ENCODE measurements at places on chromosomes 12 and 14.

DNA sequence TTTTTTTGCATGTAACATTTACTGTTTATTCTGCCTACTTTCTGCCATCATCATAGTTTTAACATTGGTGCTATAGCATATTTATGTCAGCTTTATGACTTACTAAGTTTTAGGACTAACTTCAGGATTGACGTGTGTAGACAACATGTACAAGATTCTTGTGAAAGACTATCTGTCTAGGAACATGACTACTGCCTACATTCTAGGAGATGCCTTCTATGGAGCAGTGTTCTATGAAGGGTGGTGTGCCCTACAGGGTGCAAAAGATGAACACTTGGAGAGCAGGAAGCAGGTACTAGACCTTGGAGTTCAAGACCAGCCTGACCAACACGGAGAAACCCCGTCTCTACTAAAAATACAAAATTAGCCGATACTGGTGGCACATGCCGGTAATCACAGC is 118.6 kb downstream of the FGD4 start:
- no peak for DNase-seq

- DNase-seq: no peak
Measured at GRCh38 chr12:120140603-120141002, 24.1 kb upstream of the RAB35 start.

- DNase-seq: no peak
Measured at GRCh38 chr12:57046947-57047890, 2.7 kb downstream of the MYO1A start.

DNA sequence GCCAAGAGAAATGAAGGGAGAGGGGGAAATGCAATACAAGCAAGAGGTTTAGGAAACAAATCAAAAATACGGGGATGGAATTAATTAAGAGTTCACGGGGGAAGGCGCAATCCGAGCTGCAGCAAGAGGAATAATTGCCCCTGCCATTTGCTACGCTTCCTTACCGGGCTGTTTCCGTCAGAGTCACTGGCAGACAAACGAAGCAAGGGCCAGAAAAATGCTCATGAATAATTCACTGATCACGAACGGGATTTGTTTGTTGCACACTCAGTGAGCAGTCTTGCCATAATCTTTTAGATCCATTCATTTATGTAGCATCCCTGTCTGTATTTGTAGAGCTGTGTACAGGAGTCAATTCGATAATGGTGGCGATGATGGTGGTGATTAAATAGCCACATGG is 39.0 kb downstream of the PLXNC1 start:
- no peak for DNase-seq

DNA sequence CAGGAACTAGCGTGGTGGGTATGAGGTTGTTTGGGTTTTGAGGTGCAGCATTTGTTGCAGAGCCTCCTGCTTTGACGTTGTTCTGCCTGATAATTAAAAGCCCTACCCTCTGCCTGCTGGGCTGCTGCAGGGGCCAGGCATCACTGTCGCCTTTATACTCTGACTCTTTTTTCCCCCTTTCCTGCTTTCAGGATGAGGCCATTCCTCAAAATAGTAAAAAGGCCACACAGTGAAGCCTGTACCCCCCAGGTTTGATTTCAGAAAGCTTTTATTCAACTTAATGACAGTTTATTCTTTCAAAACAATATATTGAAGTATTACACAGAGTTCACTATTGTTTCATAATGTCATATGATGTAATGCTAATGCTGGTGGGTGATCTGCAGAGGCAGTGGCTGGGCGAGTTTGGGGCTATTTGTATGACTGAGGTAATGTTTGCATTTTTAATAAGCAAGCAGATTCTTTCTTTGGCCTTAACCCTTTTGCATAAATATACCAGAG is 9.1 kb downstream of the BORCS5 start:
- no peak for DNase-seq

GRCh38 chr12:538731-539539 is 79.2 kb downstream of the B4GALNT3 start:
- no peak for DNase-seq

DNA sequence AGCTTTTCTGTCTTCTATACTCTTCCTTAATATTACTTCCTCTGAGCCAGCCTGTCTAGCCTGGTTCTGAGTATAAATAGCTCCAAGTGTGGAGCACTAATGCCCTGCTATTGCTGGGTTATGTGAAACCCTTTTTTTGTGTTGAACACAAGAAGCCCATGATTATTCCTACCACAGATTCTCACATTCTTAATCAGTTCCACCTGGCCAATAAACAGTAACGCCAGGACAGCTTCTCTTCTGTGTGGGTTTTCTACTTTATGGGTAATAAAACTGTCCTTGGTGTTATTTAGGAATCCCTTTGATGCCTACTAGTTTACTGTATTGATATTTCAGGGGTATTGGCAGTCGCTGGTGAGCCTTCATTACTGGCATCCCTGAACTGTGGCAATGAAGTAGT is 48.9 kb upstream of the LRIG3 start:
- DNase-seq: no peak

GRCh38 chr12:3033539-3033867 is 43.7 kb upstream of the TSPAN9 start:
- DNase-seq: no peak

GRCh38 chr12:121849665-121850064 is 9.0 kb downstream of the HPD start:
- no peak for DNase-seq

DNA sequence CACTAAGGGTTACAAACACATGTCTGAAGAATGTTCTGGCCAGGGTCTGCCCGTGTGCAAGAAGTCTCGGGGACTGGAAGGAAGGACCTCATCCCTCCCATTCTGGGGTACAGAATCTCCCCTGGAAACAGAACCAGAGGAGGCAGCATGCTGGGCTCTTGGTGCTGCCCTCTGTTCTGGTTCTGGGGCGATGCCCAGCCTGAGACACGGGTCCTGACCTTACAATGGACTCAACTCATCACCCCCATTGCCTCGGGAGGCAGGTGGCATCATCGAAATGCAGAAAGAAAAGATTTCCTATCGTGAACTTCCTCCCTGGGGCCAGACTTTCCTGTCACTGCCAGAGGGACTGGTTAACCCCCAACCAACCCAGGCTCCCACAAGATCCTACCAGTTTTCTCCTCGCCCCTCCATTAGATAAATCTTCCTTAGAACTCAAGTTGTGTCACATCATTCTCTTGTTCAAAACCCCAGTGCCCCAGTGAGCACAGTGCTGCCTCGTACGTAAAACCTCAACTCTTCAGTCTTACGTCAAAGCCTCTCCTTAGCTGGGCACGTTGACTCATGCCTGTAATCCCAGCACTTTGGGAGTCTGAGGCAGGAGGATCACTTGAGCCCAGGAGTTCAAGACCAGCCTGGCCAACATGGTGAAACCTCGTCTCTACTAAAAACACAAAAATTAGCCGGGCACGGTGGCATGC is 52.1 kb downstream of the PSMA6 start:
- DNase-seq: no peak

DNA sequence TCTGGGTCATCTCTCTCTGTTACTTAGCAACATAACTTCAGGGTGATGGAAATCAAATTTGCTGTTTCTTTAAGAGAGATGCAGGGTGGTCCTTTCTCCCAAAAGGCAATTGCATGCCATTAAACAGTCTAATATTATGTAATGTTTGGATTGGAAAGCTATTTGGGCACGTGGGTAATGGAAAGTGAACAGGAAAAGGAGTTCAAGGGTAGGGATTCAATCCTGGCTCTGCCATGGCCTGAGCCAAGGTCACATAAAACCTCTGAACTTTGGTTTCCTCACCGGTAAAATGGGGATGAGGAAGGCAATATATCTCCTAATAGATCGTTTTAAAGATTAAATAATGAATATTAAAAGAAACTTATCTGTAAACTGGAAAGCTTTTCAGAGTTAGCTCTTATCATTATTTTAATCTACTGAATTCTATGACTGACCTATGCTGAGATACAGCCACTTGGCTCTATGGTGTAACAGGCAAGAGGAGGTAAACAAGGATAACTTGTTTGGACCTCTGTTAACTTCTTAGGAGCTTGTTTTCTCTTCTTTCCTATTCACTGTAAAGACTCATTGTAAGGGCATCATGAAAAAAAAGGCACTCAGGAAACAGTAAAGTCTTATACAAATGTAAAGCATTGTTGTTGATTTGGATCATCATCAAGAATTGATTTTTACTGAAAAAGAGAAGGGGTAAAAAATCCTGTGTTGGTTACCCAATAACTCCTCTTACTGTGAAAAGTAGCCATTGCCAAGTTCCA is 55.7 kb upstream of the OVCH1 start:
- DNase-seq: no peak

DNA sequence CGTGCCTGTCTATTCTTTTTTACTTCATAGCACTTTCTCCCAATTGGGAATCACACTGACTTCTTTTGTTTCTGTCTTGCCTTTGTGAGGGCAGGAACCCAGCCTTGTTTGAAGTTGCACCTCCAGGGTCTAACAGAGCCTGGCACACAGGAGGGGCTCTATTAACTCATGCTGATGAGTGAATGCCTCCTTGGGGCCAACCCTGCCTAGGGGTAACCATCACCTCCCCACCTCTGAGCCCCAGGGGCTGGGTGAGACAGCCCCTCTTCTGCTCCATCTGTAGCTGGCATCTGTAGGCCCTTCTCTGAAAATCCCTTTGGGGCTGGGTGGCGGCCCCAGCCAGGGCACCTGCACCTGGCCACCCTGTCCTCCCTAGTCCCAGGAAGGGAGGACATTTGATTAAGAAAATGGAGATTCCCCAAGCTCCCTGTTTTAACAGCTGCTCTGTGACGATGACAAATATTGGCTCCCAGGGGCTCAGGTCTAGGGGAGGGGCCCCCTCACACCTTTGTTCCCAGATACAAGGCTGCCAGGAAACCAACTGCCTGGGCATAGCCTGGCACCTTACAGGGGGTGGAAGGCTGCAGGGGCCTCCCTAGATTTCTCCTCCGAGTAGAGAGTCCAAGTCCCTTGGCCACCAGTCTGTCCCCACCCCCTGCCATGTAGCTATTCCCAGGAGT is 11.8 kb downstream of the TAMALIN start:
- peak; percentile 35 for DNase-seq

DNA sequence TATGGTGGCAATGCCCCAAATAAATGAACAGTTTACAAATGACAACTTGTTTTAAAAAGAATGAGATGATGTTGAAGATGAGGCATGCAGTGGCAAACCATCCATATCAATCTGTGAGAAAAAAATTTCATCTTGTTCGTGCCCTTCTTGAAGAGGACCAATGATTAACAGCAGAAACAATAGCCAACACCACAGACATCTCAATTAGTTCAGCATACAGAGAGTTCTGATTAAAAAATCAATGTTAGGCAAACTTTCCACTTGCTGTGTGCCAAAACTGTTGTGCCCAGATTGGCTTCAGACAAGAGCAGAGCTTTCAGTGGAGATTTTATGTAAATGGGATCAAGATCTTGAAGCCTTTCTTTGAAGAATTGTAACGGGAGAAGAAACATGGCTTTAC is 329.9 kb downstream of the BMP4 start:
- DNase-seq: no peak

DNA sequence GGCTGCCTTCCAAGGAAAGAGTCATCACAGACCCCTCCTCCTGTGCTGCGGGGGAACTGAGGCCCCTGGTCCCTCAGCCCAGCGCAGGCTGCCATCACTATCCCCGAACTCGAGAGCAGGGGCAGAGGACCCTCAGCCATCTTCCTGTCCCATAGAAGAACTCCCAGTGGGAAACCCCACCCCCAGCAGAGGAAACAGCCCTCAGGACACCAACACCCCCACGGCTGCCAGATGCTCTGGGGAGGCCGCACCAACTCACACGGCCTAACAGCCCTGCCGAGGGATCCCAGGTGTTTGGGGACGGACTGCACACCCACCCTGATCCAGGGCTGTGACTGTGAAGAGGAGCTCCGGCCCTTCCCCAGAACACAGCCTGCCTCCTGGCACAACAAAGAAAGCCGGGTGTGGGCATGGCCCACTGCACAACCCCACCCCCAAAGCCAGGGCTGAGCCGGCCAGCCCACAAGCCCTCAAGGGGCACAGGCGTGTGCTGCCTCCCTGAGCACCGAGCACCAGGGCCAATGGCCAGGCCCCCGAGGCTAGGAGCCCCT is 16.3 kb upstream of the C14orf180 start:
- DNase-seq: no peak

GRCh38 chr14:68814539-68815297 is 21.9 kb upstream of the ZFP36L1 start:
- no peak for DNase-seq

DNA sequence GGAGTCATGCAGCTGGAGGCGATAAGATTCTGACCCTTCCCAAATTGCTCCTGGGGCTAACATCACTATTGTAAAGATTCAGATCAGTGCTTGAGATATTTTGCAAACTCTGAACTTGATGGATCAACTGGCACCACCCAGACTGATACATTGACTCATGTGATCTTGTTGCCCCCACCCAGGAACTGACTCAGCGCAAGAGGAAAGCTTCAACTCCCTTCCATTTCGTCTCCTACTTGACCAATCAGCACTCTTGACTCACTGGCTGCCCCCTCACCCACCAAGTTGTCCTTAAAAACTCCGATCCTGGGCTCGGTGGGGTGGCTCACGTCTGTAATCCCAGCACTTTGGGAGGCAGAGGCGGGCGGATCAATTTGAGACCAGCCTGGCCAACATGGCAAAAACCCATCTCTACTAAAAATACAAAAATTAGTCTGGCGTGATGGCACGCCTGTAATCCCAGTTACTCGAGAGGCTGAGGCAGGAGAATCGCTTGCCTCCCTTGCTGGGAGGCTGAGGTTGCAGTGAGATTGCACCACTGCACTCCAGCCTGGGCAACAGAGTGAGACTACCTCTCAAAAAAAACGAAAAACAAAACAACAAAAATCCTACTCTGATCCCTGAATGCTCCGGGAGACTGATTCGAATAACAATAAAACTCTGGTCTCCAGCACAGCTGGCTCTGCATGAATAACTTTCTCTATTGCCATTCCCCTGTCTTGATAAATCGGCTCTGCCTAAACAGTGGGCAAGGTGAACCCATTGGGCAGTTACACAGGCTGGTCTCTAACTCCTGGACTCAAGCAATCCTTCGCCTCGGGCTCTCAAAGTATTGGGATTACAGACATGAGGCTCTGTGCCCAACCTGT is 9.8 kb upstream of the ARF6 start:
- no peak for DNase-seq

DNA sequence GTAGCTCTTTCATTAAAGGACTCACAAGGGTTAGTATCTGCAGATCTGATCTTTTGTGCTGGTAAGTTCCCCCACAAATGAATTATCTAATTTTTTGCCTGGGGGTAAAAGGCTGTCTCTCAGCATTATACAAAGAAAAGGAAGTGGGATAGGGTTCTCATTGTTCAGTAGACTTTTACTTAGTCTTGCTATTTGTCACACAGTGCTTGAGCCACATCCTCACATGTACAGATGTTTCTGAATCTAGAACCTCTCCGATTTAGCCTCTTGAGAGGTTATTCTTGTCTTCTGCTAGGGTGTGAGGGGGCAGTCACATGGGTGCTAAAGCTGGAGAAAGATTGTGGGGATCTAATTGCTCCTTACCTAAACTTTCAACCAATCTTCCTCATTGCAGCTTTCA is 93.0 kb downstream of the SLC41A2 start:
- DNase-seq: no peak

GRCh38 chr14:77284066-77284465 is 13.1 kb upstream of the NGB start:
- no peak for DNase-seq

GRCh38 chr12:54824402-54824801 is 29.9 kb upstream of the MUCL1 start:
- no peak for DNase-seq
